CD4-positive, alpha-beta T cell (primary cell): ENCODE measurements at places on chromosomes 6 and 20.

- H3K4me3 ChIP-seq: no peak overlapping the region
- no peak for DNase-seq
- H3K4me1 ChIP-seq: no peaks in the 10 kb centered on the region
- H3K27me3 ChIP-seq: no peaks in the 10 kb centered on the region
- H3K27ac ChIP-seq: no peak overlapping the region
These were observed 175.1 kb downstream of the COL19A1 start for GRCh38 chr6:70041411-70041810.

GRCh38 chr6:95553880-95554279 is 23.5 kb upstream of the MANEA start:
- H3K36me3 ChIP-seq: no peaks in the 10 kb centered on the region
- DNase-seq: no peak
- no peaks in the 10 kb centered on the region for H3K4me1 ChIP-seq
- no peaks in the 10 kb centered on the region for H3K27me3 ChIP-seq

GRCh38 chr6:37168811-37169495 is 999 bp upstream of the PIM1 start:
- no peaks in the 10 kb centered on the region for H3K27me3 ChIP-seq
- H3K4me3 ChIP-seq: peak overlapping the region; percentile 77
- H3K36me3 ChIP-seq: peaks cover 29% of the 10 kb centered on the region
- no peak for DNase-seq

GRCh38 chr6:105526225-105526872 is 123.5 kb upstream of the PREP start:
- H3K4me1 ChIP-seq: no peaks in the 10 kb centered on the region
- DNase-seq: no peak
- no peak overlapping the region for H3K27ac ChIP-seq
- no peaks in the 10 kb centered on the region for H3K36me3 ChIP-seq
- H3K27me3 ChIP-seq: no peaks in the 10 kb centered on the region
- H3K4me3 ChIP-seq: no peak overlapping the region

- no peaks in the 10 kb centered on the region for H3K27me3 ChIP-seq
- peaks cover 46% of the 10 kb centered on the region for H3K36me3 ChIP-seq
- H3K4me1 ChIP-seq: peaks cover 19% of the 10 kb centered on the region
- H3K4me3 ChIP-seq: no peak overlapping the region
These were observed 25.0 kb downstream of the MAP1LC3A start for GRCh38 chr20:34583544-34583943.

- H3K27me3 ChIP-seq: no peaks in the 10 kb centered on the region
- no peak overlapping the region for H3K27ac ChIP-seq
- no peaks in the 10 kb centered on the region for H3K36me3 ChIP-seq
- no peak overlapping the region for H3K4me3 ChIP-seq
- DNase-seq: no peak
These were observed 54.8 kb downstream of the OPN5 start for GRCh38 chr6:47836639-47837038.
